ENCODE measurements at places on chromosomes 5 and 9. TPM values are rescaled to one million over a fixed set of nuclear protein-coding genes. Genes with fewer than 3 reads are reported as not detected.
A peak's percentile ranks its signal among the peaks of the same experiment; 100 is the strongest.

DNA sequence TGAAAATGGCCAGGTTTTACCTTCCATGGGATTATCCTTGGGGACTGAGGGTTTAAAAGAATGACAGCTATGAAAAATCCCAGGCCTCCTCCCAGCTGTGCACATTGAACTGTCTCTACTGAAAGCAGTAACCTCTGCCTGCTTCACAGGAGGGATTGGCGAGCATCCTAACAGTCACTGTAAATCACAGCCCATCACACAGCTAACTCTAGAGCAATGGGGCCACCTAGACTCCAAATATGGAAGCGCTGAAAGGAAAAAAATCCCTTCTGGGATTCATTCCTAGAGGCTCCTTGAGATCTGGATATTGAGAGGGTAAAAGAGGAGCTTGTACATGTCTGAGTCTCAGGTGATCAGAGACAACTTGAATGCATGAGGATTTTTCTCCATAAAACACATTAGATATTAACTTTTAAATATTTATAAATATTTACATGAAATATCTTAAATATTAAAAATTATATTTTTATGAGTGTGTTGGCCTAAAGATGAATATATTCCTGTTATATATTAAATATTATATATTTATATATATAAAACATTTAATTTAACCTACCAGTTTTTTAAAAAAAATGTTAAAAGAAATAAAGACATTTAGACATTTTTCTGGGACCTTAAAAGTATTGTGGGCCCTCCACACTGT is 133.8 kb upstream of the SLC24A2 start:
- peak; percentile 51 for DNase-seq

DNA sequence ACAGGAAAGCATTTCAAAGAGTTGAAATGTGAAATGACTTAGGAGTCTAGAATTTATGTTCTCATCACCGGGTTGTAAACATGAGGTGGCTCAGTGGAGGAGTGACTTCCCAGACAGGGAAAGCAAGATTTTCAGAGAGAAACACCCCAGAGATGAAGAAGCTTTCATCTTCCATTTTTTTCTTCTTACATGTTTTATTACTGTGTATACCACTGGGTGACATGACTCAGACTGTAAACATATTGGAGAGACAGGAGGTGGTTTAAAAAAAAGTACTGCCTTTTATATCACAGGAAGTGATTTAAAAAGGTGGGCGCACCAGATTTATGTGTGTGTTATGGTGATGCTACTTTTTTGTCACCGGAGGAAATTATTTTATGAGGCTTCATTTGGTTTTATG is 209.1 kb upstream of the TUT7 start:
- peak; percentile 35 for DNase-seq

DNA sequence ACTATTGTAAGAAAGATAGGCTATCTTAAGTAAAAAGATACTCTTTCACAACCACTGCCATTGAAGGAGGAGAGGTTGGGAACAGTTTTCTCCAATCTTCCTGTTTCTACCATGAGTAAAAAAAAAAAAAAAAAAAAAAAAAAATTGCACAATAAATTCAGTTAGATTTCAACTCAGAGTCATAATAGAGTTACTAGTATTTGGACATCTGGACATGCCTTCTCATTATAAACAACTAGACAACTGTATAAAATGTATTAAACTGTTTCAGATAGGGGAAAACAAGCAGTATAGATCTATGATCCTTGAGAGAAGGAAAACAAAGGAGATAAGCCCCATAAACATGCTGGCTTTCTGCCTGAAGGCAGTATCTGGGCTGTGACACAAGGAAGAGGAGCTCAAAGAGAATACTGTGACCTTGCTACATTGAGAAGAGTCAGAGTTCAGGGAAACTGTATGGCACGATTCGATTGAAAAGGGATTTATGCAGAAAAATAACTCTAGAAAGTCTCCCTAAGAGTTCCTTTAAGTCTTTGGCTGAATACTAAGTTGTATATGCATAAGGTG is 249.2 kb upstream of the POU5F2 start:
- no peak for DNase-seq

- peak; percentile 49 for DNase-seq
Observed at GRCh38 chr5:141992349-141992963, 20.4 kb downstream of the GNPDA1 start.

DNA sequence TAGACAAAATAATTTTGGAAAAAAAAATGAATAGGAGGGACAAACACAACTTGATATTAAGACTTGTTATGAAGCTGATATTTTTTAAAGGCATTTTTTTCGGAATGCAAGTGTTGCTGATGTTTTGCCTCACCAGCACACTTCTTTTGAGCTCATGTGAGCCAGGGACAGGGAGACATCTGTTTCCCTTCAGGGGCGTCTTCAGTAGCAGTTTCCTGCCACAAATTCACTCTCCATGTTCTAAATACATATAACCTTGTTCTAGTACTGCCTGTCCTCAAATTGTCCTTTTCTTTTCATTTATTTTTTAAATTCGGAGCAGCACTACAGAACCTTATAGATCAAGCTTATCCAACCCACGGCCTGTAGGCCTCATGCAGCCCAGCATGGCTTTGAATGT is 316.0 kb upstream of the PAPPA start:
- no peak for DNase-seq

- peak; percentile 88 for DNase-seq
Observed at GRCh38 chr5:124655921-124656511, 90.4 kb downstream of the ZNF608 start.

DNA sequence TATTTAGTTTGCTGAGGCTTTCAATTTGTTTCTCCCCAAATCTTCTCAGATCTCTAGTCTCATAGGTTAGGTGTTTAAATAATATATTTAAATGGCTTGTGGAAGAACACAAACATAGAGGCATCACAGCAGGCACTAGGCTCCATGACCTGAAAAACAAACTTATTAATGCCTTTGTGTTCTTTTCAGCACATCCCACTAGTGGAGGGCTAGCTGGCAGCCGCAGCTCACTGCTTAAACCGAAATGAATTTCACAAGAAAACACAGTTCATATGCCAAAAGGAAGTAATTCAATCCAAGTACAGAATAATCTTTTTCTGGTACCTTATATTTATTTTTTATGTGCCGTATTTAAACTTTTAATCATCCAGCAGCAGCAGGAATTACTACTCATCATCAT is 382.5 kb downstream of the PLK2 start:
- DNase-seq = no peak

GRCh38 chr9:92650839-92651621 is 18.9 kb downstream of the IPPK start:
- no peak for DNase-seq

GRCh38 chr9:3401221-3401954 is 124.4 kb downstream of the RFX3 start:
- DNase-seq = peak; percentile 72

- DNase-seq = peak; percentile 76
Observed at GRCh38 chr9:96344458-96345180, 38.9 kb downstream of the SLC35D2 start.

- DNase-seq = peak; percentile 39
Observed at GRCh38 chr5:172444110-172444510, 10.2 kb downstream of the SH3PXD2B start.

DNA sequence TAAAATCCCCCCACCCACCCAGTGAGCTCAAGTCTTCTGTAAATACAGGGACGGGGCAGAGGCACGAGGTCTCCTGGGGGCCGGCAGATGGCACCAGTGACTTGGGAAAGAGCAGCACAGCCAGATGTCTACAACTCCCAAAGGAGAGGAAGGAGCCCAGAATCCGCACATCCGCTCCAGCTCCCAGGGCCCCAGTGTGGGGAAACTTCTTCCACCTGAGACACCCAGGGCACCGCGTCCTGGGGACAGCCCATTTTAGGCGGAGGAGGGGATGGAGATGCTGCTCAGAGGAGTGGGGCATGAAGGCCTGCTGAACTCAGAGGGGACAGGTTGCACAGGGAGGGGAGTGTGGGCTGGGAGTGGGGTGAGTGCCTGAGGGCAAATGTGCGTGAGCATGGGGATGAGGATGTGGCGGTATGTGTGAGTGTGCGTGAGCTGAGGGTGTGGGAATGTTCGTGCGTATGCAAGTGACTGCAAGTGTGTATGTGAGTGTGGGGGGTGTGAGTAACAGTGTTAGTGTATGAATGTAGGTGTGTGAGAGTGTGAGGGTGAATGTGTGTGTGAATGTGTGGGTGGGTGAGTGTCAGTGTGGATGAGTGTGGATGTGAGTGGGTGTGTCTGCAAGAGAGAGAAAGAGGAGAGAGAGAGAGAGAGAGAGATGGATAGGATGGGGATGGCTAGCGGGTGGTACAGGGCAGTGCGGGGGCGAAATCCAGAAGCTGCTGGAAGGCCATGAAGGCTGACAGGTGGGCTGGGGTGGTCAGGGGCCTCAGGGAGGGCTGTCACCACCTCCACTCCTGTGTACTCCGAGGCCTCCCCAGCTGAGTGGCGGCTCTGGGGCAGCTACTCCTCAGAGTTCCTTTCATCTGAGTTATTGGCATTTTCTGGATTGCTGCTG is 63.5 kb downstream of the DUSP1 start:
- DNase-seq = peak; percentile 56

GRCh38 chr9:2725126-2725525 is 7.8 kb downstream of the KCNV2 start:
- DNase-seq = no peak

DNA sequence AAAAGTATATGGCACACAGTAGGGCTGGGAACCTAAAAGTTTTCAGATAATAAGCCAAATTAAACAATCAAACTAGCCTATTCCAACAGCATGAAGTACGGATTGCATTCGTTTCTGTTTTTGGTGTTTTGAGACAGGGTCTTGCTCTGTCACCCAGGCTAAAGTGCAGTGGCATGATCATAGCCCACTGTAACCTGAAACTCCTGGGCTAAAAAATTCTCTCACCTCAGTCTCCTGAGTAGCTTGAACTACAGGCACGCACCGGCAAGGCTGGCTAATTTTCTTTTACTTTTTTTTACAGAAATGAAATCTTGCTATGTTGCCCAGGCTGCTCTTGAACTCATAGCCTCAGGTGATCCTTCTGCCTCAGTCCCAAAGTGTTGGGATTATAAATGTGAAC is 5.2 kb downstream of the RFX3 start:
- no peak for DNase-seq

DNA sequence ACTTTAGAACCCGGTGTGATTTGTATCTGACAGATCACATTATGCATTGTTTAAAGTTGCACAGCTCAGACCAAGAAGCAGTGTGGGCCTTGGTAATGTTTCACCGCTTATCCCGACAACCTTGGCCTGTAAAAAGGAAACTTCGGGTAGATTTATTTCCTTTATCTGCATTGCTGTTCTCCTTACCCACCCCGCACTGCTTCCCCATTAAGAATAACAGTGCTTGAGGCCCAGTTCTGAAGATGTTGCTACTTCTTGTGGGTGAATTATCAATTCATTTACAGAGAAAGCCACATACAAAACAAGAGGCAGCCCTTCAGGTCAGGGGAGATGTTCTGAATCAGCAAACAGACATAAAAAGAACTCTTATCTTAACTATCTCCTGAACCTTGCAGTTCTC is 8.4 kb downstream of the SMARCA2 start:
- no peak for DNase-seq

- no peak for DNase-seq
Observed at GRCh38 chr5:103706939-103707682, 144.5 kb upstream of the NUDT12 start.

GRCh38 chr5:168989731-168990505 is 311.0 kb downstream of the SLIT3 start:
- no peak for DNase-seq

SLC6A3 gene
- not detected for polyA plus RNA-seq

GGTA1 gene
- polyA plus RNA-seq = not detected

PCAT7 gene
- not detected for polyA plus RNA-seq

PTAR1 gene
- polyA plus RNA-seq = 9.0 TPM

WDR38 gene
- not detected for polyA plus RNA-seq

SMIM33 gene
- not detected for polyA plus RNA-seq

UNC13B gene
- 10.1 TPM for polyA plus RNA-seq

Measured in mammary epithelial cell (primary cell).